ENCODE measurements at places on chromosomes 5 and 9. TPM values are rescaled to one million over a fixed set of nuclear protein-coding genes. Genes with fewer than 3 reads are reported as not detected.

DNA sequence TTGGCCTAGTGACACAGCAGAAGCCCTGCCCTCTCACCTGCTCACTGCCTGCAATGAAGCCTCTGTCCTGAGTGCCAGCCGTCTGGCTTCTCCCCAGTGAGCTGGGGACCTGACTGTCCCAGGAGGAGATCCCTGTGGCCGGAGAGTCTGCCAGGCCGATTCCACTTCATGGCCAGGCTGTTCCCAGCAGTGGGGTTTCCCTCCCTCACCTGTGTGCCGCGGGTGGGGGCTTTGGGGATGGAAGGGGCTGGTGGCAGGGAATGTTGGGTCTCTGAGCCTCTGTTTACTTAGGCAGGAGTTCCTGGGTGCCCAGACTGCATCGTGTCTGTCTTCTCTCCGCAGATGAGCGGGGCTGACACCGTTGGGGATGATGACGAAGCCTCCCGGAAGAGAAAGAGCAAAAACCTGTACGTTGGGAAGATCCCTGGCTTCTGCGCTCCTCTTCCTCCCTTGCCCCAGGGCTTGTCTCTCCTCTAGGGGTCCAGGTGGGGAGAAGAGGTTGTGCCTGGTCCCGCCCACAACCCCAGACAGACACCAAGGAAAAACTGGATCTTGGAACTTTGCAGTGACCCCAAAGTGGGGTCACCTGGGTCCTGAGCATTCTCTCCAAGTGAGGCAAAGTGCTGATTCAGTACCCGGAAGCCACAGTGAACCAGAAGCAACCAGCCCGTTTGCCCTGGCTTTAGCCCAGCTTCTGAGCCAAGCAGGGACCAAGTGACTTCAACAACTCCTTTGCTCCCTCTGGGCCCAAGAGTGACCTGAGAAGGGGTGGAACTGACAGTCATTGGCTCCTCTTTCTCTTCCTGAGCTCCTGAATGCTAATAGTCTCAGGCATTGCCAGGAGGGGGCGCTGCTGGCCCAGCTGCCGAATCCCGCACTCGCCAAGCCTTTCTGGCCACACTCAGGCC, 127.7 kb downstream of the RGS3 start:
- peaks cover 25% of the 10 kb centered on the region for H3K4me1 ChIP-seq
- DNase-seq = peak; percentile 26
- H3K4me3 ChIP-seq = no peak overlapping the region

The SLC25A2 gene
- total RNA-seq = 0.65 TPM

- H3K36me3 ChIP-seq = no peaks in the 10 kb centered on the region
- no peaks in the 10 kb centered on the region for H3K4me1 ChIP-seq
- H3K27ac ChIP-seq = no peak overlapping the region
- peaks cover 25% of the 10 kb centered on the region for H3K27me3 ChIP-seq
Measured at GRCh38 chr5:6540111-6540827, 91.6 kb downstream of the UBE2QL1 start.

The LCN1 gene
- total RNA-seq = not detected

DNA sequence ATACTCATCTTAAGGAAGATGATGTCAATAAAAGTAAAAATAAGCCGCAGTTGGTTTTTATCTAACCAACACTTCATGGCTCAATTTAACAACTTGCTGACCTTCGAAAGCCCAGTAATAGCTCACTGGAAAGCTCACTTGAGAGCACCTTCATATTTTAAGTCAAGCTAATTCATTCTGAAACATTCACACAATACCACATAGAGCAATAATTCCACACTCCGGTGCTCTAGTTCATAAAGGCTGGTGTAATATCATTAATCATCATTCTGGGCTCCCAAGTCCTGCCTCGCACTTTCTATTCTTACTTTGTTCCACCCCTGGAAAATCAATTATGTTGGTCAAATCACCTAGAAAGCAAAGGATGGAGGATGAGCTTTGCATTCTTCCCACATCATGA, 74.4 kb downstream of the ELAVL2 start:
- no peak overlapping the region for H3K4me3 ChIP-seq
- no peak overlapping the region for H3K27ac ChIP-seq
- H3K4me1 ChIP-seq = no peaks in the 10 kb centered on the region
- no peaks in the 10 kb centered on the region for H3K27me3 ChIP-seq

The HABP4 gene
- 16.6 TPM for total RNA-seq

DNA sequence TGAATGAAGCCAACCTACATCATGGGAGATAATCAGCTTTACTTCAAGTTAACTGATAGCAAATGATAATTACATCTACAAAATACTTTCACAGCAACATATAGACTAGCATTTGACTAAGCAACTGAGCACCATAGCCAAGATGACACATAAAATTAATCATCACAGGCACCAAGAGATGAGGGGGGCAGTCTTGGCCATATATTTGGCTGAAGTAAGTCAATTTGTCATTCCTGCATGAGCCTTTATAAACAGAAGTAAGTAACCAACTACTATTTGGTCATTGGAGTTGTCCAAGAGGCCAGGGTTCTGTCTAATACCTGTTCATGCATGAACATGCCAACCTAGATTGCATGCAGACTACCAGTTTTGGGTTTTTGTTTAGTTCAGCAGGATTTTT, 53.6 kb downstream of the PDCD1LG2 start:
- no peak overlapping the region for H3K4me3 ChIP-seq
- H3K27ac ChIP-seq = peak overlapping the region; percentile 64
- DNase-seq = no peak
- H3K36me3 ChIP-seq = no peaks in the 10 kb centered on the region

The CYSRT1 gene
- not detected for total RNA-seq

The CENPH gene
- 3.9 TPM for total RNA-seq

DNA sequence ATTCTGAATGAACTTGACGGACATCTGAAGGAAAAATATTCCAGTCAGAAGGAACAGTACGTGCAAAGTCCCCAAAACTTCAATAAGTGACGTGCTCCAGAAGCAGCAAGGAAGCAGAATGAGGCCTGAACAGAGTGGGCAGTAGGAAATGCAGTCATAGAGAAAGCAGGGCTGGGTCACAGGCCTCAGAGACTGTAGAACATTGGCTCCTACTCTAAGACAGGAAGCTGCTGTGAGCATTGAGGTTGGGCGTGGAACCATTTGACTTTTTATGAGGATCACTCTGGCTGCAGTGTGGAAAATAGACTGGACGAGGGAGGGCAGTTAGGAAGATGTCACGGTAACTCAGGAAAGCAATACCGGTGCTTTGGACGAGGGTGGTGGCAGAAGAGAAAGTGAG, 64.0 kb downstream of the DOCK8 start:
- H3K36me3 ChIP-seq = peaks cover 5% of the 10 kb centered on the region
- H3K27ac ChIP-seq = no peak overlapping the region
- no peak overlapping the region for H3K4me3 ChIP-seq
